LoVo (cell line): ENCODE measurements at places on chromosomes 1 and 21.

DNA sequence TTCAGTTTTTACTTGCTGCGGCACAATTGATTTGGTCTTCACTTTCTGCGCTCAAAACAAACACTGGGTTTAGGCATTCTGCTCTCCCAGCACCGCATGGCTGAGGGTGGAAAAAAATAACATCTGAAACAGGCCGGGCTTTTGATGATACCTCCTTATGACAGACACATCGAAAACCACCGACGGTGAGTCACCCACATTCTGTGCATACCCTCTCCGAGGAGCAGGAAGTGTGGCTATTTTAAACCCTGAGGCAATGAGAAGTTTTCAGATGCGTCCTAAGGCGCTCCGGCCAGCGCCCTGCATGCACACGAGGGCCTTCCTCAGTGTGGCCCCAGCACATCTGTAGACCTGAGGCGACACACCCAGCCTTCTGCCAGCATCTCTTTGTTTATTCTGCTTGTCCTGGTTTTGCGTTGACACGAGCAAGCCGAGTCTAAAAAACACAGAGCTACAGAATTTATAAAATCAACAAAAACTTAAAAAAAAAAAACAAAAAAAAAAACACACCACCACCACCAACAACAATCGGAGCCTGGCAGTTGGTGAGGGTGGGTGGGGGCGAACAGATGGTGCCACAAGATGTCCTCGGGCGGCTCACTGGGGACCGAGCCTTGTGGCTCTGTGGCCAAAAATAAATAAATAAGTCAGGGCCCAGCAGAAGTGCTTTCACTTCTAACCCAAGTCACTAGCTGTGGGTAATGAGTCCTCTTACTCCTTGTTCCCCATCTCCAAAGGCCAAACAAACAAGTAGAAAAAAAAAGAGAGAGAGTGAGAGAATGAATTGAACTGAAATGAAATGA, 162.6 kb upstream of the IRF2BP2 start:
- peak; percentile 96 for DNase-seq

DNA sequence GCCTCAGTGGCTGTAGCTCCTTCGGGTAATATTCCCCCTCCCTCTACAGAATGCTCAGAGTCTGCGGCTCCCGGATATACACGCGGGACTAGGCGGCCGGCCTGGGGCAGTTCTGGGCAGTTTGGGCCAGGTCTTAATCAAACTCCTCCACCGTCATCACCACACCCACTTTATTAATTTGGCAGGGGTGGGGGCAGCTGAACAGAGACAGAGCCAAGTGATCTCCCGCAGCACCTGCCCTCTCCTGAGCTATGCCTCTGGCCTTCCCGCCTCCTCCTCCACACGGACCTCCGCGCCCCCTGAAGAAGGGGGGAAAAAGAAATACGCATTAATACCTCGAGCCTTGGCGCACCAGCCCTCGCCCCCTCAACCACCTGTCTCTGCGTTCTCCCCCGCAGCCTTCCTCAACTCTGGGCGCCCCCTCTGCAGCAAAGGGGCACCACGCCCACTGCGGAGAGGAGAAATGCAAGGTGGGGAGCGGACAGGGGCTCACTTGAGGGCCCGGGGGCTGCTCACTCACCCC, 42.6 kb downstream of the CD34 start:
- DNase-seq = no peak

GRCh38 chr1:48793863-48794262, 17.2 kb upstream of the BEND5 start:
- no peak for DNase-seq

DNA sequence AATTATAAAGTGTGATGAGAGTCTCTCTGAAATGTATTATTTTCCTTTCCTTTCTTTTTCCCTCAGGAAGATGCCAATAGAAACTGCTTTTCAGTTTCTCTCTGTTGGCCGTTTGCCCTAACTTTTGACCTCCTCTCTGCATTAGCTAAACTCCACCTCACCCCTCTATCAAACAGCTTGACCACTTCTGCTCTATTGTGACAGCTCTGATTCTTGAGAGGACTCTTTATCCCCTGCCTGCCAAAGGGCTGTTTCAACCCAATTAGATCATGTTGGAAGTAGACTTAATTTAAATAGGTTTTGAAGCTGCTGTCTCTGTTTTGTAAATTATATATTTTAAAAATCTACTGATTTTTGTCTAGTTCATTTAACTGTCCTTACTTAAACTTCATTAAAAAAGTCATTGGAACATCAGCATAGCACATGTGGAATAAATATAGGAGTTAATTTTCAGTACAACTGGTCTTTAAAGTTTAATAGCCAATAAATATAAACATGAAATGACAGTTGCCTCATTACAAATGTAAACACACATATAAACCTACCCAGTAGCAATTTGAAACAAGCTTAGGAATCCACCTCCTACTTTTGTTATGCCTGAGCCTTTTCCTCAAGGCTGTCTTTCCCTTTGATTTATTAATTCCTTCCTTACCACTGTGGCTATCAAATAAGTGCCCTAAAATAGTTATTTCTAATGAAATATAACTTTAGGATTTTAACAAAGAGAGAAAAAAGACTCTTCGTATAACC, 152.0 kb downstream of the CHRM3 start:
- DNase-seq = no peak

DNA sequence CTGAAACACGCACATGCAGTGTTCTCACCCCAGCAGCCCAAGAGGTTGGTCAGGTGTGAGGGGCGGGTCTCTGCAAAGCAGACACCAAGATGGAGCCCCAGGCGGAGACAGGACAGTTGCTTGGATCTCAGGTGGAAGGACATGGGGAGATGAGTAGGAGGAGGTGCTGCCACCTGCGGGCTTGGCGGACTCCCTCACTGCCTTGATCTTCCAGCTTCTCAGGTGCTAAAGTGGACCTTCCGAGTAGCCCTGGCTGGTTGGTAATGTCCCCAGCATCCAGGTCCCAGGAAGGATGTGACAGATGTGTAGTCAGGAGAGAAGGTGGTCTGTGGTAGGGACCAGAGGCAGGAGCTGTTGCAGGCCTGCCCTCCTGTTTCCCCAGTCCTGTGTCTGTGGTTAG, 114.1 kb downstream of the AJAP1 start:
- DNase-seq = no peak

- no peak for DNase-seq
Observed at GRCh38 chr1:51559064-51559500, 40.0 kb upstream of the EPS15 start.

DNA sequence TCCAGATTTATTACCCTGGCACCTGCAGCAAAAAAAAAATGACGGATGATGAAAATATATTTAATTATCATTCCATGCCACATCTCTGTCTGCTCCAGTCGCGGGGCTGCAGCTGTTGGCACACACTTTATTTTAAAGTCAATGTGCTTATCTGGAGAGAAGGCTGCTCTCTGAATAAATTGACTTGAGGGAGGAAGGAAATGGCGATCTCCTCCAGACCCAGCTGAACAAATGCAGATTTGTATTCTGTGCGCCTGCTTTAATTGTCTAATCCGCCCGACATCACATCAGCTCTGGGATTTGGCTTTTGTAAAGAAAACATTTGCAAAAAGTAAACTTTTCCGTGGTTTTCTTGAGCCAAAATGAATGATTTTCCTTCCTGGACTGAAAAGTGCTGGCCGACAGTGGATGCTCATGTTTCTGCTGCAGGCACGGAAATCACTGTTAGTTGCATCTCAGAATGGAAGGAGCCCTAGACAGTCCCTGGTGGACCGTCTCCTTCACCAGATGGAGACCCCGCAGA, 150.2 kb downstream of the CAMTA1 start:
- no peak for DNase-seq

DNA sequence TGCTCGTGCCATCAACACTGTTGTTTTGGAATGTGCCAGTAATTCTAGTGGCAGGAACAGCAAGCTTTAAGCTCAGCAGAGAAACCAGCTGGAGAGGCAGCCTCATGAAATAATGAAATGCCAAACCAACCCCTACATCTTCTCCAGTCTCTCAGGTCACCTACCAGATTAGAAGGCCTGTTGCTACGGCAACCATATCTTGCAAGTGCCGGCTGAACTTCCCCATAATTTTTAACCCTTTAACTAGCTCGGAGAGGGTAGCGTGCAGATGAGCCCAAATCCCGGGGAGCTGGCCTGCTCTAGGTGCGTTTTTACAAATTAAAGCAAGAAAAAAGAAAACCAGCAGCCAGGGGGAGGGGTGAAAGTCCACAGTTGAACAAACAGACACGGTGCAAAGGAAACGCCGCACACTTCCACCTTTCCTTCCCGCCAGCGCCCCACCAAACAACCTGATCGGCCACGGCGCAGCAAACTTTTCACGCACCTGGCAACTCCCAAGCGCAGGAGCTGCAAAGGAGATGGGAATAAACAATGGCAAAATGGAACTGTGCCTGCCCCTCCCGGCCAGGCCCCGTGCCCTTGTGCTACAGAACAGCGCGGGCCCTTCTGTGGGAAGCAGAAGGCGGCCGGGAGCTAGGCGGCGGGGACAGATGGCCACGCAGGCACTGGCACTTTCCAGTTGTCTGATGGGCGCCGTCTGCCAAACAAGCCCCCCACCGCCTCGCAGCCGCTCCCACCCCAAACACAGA, 50.1 kb downstream of the SSBP3 start:
- DNase-seq = no peak

DNA sequence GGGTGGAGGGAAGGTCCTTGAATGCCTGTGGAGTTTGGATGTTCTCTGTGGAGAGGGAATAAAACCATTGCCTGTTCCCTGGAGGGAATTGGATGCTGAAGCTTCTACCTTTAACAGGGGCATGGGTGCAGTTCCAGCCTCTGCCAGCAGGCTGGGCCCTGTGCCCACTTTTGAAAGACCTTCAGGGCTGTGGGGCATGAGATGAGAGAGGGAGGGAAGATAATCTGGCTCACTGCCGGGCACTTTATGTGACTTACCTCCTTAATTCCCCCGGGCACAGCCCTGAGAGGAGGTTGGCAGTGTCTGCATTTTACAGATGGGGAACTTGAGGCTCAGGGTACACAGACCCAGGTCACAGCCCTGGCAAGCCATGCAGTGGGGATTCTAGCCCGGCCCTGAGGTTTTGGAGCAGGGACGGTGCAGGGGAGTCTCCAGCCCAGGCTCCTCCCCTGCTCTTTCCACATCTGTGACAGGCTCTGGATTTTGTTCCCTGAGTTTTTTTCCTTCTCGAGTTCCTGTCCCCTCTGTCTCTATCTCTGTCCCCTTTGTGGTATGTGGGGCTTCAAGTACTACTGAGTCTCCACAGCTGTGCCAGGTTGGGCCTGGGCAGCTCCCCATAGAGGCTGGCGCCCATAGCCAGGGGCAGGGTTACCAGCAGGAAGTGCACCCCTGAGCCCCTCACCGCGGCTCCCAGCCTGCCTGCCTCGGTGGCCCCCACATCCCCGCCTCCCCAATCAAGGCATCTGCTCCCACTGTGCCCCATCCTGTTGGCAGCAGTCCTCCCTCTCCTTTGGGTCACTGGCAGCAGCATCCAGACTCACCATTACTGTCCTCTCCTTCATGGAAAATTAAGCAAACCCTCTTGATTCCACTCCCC, 14.0 kb upstream of the THEMIS2 start:
- DNase-seq = peak; percentile 67

DNA sequence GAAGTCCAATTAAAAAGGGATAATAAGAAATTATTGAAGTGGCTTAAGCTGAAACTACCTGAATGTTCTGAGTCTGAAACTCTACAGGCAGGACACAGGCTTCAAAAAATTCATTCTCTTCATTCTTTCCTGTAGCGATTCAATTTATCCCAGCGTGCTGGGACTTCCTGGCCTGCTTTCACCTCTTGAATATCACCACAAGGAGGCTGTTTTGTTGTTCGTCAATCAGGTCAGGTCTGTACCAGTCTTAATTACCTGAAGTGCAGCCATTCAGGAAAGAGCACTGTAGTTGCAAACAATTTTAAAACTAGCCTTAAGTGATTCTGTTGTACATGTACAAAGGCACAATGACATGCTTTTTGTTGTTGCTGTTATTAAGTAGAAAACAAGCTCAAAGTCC, 38.4 kb downstream of the FYB2 start:
- no peak for DNase-seq

GRCh38 chr1:225653463-225654276, 747 bp upstream of the ENAH start:
- peak; percentile 62 for DNase-seq

- no peak for DNase-seq
Observed at GRCh38 chr1:22606161-22606560, 30.3 kb upstream of the C1QA start.

- no peak for DNase-seq
Observed at GRCh38 chr21:14554948-14555347, 8.8 kb upstream of the SAMSN1 start.

GRCh38 chr1:178397678-178398077, 99.1 kb downstream of the CLEC20A start:
- peak; percentile 25 for DNase-seq

GRCh38 chr1:35259561-35259960, 8.9 kb upstream of the ZMYM4 start:
- no peak for DNase-seq

- no peak for DNase-seq
Observed at GRCh38 chr1:54271341-54271740, 71.4 kb downstream of the MRPL37 start.

DNA sequence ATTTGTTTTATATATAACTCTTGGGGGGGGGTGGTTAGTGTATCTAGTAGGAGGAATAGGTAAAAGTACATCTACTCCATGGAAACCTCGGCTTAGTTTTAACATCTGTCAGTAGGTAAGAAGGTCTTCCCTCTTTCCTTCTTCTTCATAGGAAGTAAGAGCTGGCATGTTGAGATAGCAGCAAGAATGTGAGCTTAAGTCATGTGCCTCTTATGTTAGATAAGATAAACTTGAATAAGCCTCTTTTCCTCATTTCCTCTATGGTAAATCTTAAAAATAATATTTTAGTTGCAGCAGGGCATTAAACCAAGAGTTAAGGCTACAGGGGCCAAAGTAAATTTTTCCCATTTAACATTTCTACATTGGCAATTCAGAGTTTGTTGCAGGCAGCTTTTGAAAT, 100.4 kb downstream of the MAP3K21 start:
- no peak for DNase-seq

DNA sequence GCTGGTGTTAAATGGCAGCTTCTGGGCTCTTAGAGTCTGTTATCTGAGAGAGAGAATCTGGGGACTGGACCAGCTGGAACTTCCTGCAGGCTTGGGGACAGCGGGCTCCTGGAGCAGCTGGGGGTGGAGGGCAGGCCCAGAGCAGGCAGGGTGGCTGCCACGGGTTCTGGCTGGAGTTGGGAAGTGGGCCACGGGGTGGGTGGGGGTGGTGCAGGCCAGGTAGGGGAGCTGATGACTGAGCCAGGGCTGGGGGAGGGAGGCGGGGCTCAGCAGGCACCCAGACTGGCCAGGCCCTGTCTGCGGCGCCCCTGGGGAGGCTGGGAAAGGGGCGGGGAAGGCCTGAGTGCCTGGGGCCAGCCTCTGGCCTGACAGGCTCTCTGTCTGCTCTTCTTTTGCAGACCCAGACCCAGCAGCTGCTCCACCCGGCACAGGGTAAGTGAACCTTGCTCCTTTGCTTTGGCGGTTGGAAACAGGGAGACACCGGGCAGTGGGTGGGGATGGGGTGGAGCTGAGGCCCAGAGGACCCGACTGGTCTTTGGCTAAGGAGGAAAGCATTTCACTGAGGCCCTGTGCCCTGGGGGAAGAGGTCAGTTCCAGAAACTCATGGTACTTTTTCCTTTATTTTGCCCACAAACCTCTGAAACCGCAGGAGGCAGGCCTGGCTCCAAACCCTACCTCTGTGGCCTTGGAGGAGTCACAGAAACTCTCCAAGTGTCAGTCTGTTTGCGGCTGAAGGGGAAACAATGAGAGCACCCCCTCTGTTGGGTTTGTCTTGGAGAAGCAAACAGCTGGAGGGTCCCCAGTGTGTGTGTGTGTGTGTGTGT, 48.8 kb downstream of the ARHGEF10L start:
- DNase-seq = peak; percentile 53

- DNase-seq = no peak
Observed at GRCh38 chr1:163036671-163037070, 32.5 kb upstream of the RGS4 start.

GRCh38 chr1:95991787-95992520, 729.6 kb upstream of the PTBP2 start:
- DNase-seq = no peak

GRCh38 chr1:42439940-42440339, 15.9 kb downstream of the ZMYND12 start:
- DNase-seq = peak; percentile 61
